ENCODE measurements at places on chromosomes 5 and 9. TPM values are rescaled to one million over a fixed set of nuclear protein-coding genes. Genes with fewer than 3 reads are reported as not detected.

Gene ZNF454
- total RNA-seq = 0.08 TPM

Gene PLAC8L1
- 0.23 TPM for total RNA-seq

Gene CRAT
- 32.8 TPM for total RNA-seq

Gene ANKRD18A
- 0.70 TPM for total RNA-seq

Gene NEUROG1
- not detected for total RNA-seq

Gene CCDC112
- total RNA-seq = 7.1 TPM

Data from hair follicular keratinocyte (primary cell).